ENCODE measurements at places on chromosomes 3 and 15.

GRCh38 chr3:32484436-32484835 is 18.2 kb downstream of the CMTM6 start:
- no peak for DNase-seq

DNA sequence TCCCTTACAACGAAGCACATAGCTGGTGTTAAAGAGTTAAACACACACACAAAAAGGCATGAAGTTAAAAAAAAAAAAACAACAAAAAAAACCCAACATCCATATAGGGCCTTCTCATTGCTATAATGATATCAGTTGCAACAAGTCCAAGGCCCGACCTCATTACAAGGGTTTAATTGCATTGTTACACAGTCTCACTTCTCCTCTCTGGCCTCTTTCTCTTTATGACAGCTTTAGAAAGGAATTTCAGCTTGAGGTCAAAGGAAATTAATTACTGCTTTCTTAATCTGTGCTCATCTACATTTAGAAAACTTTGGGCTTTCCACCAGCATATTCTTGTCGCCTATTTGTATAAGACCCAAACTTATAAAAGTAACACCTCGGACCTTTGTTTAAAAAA is 342.1 kb downstream of the NR2F2 start:
- no peak for DNase-seq

DNA sequence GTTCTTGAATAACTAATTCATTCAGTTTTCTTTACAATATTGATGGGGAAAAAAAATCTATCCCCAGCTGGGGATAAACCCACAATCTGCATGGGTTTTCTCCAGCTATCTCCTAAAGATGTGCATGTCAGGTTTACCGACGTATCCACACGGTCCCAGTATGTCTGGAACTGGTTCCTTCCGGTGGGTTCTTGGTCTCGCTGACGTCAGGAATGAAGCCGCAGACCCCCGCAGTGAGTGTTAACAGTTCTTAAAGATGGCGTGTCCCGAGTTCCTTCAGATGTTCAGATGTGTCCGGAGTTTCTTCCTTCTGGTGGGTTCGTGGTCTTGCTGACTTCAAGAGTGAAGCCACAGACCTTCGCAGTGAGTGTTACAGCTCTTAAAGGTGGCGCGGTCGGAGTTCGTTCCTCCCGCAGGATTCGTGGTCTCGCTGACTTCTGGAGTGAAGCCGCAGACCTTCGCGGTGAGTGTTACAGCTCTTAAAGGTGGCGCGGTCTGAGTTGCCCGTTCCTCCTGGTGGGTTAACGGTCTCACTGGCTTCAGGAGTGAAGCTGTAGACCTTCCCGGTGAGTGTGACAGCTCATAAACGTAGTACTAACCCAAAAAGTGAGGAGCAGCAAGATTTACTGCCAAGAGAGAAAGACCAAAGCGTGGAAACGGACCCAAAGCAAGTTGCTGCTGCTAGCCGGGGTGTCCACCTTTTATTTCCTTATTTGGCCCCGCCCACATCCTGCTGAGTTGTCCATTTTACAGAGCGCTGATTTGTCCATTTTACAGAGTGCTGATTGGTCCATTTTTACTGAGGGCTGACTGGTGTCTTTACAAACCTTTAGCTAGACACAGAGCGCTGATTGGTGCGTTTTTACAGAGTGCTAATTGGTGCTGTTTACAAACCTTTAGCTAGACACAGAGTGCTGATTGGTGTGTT is 195.1 kb upstream of the NR2F2 start:
- DNase-seq: no peak

DNA sequence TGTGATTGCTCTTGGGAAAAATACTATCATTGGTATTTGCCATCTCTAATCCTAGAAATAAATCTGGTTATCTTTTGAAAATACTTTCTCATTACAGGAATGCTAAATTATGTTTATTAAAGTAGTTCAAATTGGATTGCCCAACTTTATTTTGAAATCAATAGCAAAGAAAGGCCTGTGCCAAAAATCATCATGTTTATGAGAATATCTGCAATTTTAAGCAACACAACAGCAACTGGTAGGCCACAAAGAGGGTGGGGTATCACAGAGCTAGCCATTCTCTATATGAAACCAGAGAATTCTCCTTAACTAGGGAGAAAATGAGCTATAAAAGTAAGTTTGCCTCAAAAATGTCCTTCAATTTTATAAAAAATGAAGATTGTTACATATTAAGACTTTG is 11.9 kb upstream of the TM4SF19 start:
- DNase-seq: no peak

DNA sequence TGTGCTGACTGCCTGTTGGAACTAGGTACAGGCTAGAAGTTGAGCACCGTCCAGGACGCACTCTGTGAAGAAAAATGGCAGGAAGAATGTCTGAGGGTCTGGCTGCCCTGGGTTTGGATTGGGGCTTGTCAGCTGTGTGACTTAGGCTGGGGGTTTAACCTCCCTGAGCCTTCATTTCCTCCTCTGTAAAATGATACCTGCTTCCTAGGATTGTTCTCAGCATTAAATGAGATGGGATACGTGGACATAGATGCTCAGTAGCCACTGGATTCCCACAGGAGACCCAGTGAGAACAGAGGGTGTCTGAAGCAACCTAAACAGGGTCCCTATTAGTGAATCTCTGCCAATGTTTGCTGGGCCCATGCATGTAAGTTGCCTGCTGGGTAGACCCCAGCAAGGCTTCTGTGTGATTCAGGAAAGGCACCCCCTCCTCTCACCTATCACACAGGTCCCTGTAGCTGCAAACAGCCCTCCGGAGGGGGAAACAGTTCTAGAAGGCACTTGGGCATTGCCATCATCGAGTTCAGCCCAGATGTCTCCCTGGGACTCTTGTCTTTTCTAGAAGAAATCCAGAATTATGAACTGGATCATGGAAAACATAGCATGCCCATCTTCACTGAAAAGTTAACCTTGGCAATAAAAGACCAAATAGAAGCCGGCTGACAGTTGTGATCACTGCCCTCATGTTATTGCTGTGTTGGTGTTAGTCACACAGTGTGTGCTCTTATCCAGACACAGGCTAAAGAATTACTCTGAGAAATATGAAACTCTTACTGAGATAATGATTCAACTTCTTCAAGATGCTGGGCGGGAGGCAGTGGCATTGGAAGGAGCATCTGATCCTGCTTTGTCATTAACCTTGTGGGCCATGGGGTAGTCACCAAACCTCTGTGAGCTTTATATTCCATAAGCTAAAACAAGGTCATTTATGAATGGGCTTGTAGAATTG is 64.5 kb downstream of the SMAD6 start:
- no peak for DNase-seq

- no peak for DNase-seq
Observed at GRCh38 chr3:98890965-98891910, 10.3 kb downstream of the DCBLD2 start.

- no peak for DNase-seq
Observed at GRCh38 chr3:147395899-147396711, 10.2 kb downstream of the ZIC4 start.

DNA sequence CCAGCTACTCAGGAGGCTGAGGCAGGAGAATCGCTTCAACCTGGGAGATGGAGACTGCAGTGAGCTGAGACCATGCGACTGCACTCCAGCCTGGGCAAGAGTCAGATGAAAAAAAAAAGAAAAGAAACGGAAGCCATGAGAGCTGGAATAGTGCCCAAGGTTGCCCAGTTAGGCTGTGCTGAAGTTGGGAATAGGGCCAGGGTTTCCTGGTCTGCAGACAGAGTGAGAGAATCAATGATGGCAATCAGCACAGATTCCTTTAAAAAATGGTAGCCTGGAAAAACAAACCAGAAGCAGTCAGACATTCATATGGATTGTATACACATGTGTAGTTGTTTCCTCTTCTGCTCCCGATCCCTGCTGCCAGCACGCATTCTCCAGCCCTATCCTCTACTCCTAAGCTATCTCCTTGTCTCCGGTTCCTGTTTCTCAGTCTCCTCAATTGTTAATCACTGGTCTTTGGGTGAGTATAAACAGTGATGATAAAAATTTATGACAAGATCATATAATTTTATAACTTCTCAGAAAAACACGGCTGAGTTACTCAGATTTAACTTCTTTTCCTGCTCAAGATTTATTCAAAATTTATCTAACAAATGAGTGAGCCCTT is 316.2 kb upstream of the UMPS start:
- no peak for DNase-seq

Data from prostate gland (tissue), 2 donors.